Epithelial cell of proximal tubule (primary cell): ENCODE measurements at places on chromosomes 12 and 14. TPM values are rescaled to one million over a fixed set of nuclear protein-coding genes. Genes with fewer than 3 reads are reported as not detected.

JAG2 gene
- total RNA-seq = 4.1 and 5.7 TPM in 2 replicates

DNA sequence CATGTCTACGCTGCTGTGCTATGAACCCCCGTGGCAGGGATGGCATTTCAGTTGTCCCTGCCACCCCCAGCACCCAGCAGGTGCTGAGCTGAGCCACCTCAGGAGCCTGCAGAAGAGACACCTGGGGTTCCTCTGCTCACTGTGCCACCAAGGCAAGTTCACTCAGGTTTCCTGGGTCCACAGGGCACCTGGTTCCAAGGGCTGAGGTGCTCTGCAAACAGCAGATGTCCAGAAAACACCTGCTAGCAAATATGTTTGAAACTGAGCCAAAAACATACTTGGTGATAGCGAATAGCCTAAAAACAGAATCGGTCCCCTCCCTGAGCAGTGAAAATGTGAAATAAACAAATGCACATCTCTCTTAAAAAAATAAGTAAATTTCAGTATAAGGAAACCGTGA is 35.6 kb upstream of the GPR68 start:
- DNase-seq = no peak

DNA sequence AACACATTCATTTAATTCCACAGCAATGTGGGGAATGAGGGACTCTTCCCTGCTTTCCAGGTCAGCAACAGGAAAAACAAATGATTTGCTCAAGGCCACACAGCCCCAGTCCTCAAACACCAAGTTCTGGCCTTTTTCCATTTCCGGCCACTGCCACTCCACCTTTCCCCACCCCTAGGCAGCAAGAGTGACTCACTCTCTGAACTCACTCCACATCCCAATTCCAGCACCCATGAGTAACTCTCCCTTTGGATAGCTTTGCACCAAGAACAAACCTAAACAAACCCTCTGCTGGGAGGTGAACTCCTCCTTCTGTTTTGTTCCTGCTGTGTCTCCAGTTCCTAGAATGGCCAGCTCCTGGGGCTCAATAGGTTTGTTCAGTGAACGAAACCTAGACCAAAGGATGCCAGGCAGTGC is 30.4 kb upstream of the PLEKHG6 start:
- peak; percentile 88 for DNase-seq

DNA sequence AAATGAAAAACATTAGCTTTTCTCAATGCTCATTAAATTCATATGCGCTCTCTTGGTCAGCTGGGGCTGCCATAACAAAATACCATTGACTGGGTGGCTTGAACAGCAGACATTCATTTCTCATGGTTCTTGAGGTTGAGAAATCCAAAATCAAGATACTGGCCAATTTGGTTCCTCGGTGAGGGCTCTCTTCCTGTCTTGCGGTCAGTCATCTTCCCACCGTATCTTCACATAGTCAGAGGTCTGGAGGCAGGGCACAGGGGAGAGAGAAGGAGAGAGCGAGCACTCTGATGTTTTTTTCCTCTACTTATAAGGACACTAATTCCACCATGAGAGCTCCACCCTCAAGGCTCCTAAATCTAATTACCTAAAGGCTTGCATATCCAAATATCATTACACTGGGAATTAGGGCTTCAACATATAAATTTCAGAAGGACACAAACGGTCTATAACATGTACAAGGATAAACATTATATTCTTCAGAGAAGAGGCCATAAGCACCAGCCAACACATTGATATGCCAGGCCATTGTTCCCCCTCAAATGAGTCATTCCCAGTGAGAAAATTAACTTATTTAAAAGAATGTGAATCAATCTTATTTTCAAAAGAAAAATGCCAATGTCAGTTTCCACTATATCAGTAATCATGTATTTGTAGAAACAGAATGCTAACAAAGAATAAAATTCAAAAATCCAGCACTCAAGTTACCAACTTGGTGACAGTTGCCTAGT is 152.2 kb downstream of the BTG1 start:
- no peak for DNase-seq

DNA sequence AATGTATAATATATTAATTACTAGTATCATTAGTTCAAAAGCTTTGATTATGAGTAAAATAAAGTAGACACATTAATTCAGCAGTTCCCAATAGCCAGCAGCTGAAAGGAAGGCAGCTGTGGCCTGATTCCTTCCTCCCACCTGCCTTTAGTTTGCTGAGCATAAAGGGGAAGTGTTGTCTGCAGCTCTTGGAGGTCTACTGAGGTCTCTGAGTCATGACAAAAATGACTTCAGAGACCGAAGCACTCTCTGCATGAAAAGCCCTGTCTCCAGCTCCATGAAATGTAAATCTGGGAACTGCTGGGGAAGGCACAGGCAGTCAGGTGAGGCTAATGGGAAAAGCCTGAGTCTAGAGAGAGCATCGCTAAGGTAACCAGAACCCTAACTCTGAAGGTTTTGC is 165.4 kb downstream of the NRXN3 start:
- peak; percentile 18 for DNase-seq
